ENCODE measurements at places on chromosomes 11 and 22.
A peak's percentile ranks its signal among the peaks of the same experiment; 100 is the strongest.

GRCh38 chr11:113148652-113149051 lies 165.7 kb upstream of the TTC12 start:
- DNase-seq, result no peak

GRCh38 chr11:6419009-6419631 lies at the start of gene APBB1:
APBB1 (minus strand) TSS chr11:6419094; CDS start chr11:6411347, 7,747 bp downstream.
- DNase-seq, result peak; percentile 89

DNA sequence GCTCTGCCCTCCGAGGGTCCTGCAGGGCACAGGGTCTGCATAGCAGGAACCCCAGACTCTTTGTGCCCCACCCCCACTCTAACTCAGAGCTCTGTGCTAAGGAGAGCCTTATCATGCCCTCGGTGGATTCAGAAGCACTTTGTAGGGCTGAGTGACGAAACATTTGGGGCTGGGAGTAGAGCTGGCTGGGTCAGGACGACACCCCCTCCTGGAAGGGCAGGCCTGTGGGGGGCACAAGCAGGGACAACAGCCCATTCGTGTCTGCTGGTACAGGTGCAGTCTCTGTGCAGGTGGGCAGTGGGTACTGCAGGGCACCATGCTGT lies 8.9 kb downstream of the APOBEC3A start:
- no peak for DNase-seq

DNA sequence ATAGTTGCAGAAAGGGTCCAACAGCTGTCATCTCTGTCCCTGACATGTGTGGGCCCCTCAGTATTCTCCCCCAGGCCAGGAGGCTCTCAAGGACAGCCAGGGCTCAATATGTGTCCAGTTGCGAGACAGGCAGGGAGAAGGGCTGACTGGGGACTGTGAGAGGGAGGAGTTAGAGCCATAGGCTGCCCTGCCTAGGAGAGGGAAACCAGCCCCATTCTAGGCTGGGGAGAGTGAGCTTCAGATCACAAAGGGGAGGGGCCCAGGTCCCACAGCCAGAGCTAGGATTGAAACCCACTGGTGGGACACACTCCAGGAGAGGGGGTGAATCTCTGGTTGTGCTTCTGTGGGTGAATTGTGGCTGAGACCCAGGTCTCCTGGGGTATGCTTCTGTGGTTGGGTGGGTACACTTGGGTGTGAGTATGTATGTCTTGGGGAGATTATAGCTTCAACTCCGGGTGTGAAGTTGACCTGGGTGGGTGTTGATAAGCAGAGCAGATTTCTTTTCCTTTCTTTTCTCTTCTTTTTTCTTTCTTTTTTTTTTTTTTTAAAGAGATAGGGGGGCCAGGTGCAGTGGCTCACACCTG lies 2.1 kb upstream of the CARNS1 start:
- no peak for DNase-seq

DNA sequence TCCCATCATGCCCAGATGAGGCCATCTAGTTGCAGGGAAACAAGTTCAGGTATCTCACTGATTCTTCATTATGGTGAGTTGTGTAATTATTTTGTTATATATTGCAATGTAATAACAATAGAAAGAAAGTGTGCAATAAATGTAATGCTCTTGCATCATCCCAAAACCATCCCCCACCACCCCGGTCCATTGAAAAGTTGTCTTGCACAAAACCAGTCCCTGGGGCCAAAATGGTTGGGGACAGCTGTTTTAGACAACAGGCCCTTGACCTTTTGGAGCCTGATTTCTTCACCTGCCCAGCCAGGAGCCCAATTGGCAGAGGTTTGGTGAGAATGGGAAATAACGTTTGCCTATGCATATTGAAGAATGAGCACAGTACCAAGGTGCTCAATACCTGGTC lies 15.9 kb downstream of the MPEG1 start:
- DNase-seq, result no peak

DNA sequence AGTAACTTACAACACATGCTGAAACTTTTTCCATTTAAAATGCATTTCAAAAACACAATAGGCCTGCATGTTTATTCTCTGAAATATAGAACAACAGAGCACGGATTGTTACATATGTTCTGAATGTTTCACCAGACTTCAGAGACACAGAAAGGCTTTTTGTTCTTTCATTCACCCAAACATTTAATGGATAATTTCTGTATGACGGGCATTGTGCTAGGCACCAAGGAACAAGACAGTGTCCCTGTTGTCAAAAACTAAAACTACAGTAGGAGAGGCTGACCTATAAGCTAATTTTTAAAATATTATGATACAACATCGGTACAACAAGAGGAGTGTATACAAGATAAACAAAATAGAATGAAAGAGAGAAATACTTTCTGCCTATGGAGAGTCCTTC lies 81.9 kb upstream of the TEAD1 start:
- no peak for DNase-seq

DNA sequence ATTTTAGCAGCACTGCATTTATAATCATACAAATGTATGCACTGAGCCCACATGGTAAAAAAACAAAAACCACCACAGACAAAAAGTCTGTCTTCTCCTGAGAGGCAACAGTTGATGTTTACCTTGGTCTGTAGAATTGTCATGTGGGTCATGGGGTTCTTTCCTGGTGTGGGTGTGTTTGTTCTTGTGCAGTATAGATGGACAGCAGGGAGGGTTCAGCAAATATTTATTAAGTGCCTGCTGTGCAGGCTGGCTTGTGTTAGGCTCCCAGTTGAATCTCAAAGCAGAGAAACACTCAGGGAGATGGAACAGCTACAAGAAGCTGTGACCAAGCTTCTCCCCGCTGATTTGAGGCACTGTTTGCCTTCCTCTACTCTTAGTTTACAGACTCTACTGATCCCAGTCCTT lies 82.2 kb downstream of the PISD start:
- no peak for DNase-seq

- no peak for DNase-seq
Observed at GRCh38 chr11:43396617-43397016, 37.9 kb downstream of the TTC17 start.

- DNase-seq, result no peak
Observed at GRCh38 chr11:15104166-15104565, 10.6 kb upstream of the INSC start.

- no peak for DNase-seq
Observed at GRCh38 chr22:48346911-48347310, 1480.8 kb downstream of the BRD1 start.

DNA sequence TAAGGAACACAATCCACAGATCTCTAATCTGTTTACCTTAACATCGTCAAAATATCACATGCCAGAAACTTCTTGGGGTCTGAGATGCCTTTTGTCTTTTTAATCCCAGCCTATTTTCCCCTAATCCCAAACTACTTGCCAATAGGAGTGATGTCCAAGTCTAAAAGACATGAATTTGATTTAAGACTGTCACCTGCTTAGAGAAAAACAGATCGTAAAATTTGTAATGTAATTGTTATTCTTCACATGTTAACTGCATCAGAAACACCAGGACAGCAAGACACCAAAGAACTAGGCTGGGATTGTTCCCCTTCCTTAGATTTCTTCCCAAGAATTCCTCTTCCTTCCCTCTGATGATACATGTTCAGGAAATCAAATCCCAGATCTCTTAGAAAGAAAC lies 198.1 kb upstream of the ARHGAP20 start:
- no peak for DNase-seq

DNA sequence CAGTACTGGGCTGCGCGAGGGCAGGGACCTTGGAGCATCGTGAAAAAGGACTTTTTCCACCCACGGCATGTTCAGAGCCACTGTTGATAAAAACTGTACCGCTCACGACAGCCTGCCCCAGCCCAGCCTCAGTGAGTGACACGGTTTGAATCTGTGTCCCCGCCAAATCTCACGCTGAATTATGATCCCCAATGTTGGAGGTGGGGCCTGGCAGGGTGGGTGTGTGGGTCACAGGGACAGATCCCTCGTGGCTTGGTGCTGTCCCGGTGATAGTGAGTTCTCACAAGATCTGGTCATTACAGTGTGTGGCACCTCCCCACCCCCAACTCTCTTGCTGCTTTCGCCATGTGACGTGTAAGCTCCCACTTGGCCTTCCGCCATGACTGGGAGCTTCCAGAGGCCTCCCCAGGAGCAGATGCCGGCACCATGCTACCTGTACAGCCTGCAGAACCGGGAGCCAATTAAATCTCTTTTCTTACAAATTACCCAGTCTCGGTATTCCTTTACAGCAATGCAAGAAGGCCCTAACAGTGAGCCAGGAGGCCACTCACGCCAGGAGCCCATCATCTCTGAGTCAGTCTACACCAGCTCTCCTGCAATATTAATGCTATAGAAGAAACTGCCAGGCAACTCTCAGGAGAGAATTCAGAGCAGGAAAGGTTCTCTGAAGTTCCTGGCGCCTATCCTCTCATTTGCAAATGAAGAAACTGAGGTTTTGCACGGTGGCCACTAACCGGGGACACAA lies 1.3 kb downstream of the TOLLIP start:
- no peak for DNase-seq

GRCh38 chr22:24434471-24435322 lies 7.3 kb downstream of the ADORA2A start:
- DNase-seq, result no peak

- DNase-seq, result no peak
Observed at GRCh38 chr11:15523543-15523942, 408.8 kb downstream of the INSC start.

GRCh38 chr22:37526376-37526775 lies 7.2 kb upstream of the CARD10 start:
- DNase-seq, result no peak

DNA sequence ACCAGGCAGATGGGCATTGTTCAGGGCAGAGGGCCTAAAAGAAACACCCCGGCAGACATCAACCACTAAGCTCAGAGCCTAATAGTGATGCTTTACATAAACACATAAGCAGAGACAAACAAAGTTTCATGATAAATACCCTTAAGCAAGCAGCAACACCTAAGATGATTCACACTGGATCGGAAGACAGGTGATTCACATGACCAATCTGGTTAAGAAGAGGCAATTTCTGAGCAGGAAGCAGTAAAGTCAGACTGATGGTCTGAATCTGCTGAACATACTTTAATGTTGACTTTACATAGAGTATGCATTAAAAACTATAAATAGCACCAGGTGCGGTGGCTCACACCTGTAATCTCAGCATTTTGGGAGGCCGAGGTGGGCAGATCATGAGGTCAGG lies 56.1 kb downstream of the SYN3 start:
- no peak for DNase-seq

DNA sequence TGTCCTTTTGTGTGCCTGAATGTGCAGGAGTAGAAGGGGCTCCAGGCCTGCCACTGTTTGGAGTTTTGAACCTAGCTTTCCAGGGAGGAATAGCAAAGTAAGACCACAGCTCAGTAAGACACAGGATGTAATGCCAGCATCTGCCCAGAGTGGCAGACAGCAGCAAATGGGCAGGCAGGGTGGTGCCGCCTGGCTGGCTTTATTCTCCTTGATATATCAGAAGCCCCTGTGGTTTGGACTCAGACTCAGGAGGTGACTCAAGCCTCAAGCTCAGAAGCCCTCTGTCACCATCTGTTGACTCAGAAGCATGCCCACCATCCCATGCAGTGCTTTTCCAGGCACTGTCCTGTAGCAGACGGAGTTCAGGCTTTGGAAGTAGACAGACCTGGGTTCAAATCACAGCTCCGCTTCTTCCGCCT lies 72.7 kb upstream of the TTC12 start:
- no peak for DNase-seq

GRCh38 chr22:32206774-32207758 lies 2.2 kb upstream of the RFPL2 start:
- DNase-seq, result peak; percentile 46

DNA sequence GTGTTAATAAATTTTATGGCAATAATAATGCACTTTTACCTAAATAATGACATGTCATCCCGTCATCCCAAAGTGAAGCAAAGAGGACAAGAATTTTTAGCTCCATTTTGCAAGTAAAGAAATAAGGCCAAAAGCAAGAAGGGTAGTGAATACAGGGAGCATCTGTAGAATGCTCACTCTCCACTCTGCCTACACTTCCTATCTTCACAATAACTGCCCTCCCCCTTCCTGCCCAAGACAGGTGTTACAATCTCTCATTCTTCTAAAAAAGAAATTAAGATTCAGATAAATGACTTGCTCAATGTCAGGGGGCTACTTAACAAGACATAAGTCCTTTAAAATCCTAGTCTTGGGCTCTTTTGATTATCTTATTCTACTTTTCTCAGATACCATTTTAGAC lies 8.9 kb downstream of the RDX start:
- no peak for DNase-seq

DNA sequence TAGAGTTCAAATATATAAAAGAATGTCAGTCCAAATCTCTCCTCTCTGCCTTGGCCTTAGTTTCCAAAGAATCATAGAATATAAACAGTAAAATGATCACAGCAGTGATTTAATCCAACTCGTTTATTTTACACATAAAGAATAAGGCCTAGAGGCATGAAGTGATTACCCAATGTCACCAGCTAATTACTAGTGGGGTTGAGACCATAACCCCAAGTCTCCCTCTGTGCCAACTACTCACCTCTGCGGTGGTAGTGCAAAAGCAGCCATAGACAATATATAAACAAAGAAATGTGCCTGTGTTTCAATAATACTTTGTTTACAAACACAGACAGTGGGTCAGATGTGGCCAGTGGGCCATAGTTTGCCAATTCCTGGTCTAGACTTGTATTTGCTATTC lies 96.6 kb upstream of the FAT3 start:
- no peak for DNase-seq

- DNase-seq, result no peak
Observed at GRCh38 chr22:46531581-46532175, 5.7 kb downstream of the CELSR1 start.

DNA sequence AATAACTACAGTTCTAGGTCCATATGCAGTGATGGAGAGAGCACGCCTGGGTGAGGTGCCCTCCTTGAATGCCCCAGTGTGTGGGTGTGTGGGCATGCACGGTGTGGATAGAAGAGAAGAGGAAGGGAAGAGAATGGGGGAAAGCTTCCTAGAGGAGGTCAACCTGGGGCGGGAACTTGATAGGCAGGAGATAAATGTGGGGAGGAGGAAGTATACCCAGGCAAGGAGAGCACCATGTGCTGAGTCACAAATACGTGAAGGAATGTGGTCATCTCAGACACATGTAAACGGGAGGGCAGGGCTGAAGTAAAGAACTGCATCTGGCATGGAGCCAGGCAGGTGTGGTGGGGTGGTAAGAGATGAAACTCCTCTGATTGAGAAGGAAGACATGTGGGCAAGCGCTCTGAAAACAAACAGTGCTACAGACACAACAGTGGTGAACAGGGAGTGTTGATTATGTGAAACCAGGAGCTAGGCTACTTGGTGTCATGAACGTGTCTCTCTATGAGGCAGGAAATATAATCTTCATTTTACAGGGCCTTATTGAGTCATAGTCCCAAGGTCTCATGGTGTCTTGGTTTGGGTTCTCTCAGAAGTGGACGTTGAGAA lies 61.5 kb upstream of the EED start:
- DNase-seq, result no peak
